WERI-Rb-1 (cell line): ENCODE measurements at places on chromosomes 7 and 10.

GRCh38 chr7:128920913-128921582 lies 10.5 kb upstream of the KCP start:
- DNase-seq = no peak

GRCh38 chr7:4995429-4995969 lies 36.5 kb upstream of the MMD2 start:
- DNase-seq = no peak

DNA sequence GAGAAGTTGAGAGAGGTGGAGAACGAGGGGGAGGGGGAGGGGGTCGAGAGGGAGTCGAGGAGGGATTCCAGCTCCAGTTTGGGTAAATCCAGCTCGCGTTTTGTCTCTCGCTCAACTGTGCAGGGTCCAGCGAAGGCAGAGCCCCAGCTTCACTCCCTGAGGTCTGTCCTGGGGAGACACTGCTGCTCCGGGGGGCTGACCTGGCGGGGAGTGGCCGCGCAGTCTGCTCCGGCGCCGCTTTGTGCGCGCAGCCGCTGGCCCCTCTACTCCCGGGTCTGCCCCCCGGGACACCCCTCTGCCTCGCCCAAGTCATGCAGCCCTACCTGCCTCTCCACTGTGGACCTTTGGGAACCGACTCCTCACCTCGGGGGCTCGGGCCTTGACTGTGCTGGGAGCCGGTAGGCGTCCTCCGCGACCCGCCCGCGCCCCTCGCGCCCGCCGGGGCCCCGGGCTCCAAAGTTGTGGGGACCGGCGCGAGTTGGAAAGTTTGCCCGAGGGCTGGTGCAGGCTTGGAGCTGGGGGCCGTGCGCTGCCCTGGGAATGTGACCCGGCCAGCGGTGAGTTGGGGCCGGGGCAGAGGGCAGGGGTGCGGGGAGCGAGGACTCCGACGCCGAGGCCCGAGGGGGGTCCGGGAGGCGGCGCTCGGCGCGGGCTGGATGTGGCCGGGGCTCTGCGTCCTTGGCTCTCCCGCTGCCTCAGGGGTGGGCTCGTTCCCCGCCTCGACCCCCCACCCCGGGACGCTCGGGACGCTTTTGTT lies at the start of gene TET1:
Gene TET1 (plus strand): TSS at position 152 of the 757 bp plus-strand sequence. CDS start 12,002 bp downstream, outside the sequence.
- peak; percentile 84 for DNase-seq

GRCh38 chr7:96685353-96685752 lies 24.3 kb downstream of the SEM1 start:
- DNase-seq = no peak

DNA sequence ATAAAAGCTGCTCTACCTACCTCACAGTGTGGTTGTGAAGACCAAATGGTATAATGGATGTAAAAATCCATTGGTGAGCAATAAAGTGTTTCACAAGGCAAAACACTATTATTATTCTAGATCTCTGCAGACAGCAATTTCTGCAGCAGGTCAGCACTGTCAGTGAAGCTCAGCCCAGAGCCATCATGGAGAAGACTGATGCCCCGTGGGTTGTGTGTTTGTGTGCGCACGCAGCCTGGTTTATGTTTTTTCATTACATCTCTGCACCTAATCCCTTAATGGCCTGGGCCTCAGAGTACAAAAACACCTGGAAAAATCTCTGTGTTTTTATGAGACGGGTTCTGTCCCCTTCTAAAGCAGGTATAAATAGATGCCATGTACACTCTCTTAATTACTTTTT lies 64.2 kb downstream of the PARP12 start:
- no peak for DNase-seq

GRCh38 chr10:31912898-31913850 lies 15.5 kb downstream of the ARHGAP12 start:
- no peak for DNase-seq

DNA sequence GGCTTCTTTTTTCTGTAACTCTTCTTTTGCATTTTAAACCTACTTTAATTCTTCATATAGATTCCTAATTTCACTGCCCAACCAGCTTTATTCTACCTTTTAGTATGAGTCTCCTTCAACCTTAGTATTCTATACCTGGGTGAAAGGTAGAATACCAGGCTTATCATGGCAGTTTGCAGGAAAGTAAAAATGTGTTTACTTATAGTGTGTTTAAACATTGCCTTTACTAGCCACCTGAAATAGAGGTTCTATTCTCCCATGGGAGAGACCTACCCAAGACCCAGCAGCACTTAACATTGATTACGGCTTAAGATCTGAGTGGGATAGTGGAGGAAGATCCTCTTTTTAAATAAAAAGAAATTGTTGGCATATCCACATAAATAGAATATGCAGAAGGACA lies 1.6 kb upstream of the MYPN start:
- no peak for DNase-seq

- DNase-seq = no peak
Measured at GRCh38 chr10:129646973-129647372, 179.9 kb downstream of the MGMT start.

- no peak for DNase-seq
Measured at GRCh38 chr7:138285129-138285528, 174.9 kb upstream of the TRIM24 start.

GRCh38 chr10:6310977-6311376 lies 108.2 kb downstream of the PFKFB3 start:
- DNase-seq = no peak

DNA sequence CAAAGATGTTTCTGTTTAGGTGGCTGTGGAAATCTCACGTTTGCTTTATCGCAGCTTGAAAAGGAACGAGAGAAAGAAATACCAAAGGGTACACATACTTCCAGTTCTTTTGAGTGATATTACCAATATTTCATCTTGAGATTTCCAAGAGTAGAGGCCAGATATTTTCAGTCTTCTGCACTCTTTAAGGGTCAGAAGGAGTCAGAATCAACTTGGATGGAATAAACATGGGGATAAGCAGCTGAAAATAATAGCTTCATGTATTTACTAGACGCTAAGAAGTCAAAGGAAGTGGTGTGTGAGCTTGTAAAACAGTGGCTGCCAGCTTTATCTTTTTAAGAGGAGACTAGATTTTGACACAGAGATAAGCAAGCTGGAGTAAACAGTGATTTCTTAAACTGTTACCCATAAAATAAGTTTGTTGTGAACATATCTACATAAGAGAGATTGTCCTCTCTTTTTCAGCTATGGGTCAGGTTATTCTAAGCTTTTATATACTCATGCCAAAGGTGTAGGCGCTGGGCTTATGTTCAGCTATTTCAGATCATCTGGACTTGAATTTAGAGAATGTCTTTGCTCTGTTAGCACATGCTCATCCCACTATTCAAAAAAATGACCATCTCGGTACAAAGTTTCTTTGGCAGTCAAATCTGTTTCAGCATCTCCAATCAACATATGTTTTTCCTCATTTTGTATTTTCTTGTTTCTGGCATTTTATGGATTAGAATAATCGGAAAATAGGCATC lies 170.8 kb upstream of the TCF7L2 start:
- no peak for DNase-seq

- DNase-seq = no peak
Measured at GRCh38 chr10:131946321-131946751, 35.4 kb downstream of the BNIP3 start.

DNA sequence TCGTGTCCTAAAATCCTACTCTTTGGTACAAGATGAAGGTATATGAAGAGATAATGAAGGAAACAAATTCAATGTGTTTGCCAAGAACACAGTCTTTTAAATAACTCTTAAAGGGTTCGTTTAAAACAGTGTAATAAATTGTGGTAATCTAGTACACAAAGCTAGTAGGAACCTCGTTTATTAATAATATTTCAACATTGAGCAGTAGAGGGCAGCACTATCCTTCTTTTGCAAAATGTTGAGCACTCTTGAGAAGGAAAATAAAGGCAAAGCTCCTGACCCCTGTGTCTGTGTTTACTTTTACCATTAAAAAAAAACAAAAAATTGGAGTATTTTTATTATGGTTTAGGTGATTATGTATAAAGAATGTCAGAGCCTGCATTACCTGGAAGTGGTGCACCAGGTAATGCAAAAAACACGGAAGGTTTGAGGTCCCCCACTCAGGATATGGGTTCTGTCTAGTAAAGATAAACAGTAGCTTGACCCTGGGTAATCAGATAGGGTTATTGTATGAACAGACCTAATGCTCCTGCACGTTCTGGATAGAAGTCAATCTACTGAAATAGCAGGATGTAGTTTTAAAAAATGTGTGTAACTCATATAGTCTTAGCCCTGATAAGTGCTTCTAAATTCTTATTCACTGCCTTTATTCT lies 5.7 kb upstream of the GOT1 start:
- no peak for DNase-seq

DNA sequence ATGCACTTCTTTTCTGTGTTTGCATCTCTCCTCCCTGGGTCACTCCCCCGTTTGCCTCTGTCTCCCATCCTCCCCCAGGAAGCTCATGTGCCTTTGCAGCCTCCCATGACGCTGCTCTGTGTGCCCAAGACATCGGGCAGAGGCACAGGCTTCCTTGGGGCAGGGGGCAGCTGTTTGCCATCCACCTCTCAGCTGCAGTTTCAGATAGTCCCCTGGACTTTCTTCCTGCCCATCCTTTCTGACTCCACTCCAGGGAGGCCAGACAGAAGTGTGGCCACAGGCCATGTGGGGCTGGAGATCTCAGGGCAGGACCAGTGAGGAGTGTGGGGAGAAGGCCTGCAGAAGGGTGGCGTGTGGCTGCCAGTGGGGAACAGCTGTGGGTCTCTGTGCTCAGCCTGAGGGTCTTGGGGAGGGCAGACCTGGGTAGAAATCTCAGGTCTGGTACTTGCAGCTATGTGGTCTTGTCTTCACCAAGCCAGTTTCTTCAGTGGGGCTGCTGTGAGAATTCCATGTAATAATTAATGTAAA lies 10.6 kb upstream of the SAMD8 start:
- DNase-seq = no peak

DNA sequence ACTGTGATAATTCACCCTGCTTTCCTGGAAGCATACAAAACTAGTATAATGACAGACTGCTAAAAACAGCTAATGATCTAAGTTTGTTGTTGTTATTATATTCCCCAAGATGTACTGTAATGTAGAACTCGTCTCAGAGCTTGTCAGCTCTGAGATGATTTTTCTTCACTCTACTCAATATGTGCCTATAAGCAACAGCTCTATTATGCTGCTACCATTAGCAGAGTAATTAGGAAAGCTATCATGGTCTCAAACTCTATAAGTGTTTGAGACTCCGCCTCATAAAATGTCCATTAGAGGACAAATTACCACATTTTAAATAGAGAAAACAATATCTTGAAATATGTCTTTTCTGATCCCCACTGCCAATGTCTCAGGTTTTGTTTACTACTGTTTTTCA lies 476.5 kb upstream of the PCDH15 start:
- no peak for DNase-seq

DNA sequence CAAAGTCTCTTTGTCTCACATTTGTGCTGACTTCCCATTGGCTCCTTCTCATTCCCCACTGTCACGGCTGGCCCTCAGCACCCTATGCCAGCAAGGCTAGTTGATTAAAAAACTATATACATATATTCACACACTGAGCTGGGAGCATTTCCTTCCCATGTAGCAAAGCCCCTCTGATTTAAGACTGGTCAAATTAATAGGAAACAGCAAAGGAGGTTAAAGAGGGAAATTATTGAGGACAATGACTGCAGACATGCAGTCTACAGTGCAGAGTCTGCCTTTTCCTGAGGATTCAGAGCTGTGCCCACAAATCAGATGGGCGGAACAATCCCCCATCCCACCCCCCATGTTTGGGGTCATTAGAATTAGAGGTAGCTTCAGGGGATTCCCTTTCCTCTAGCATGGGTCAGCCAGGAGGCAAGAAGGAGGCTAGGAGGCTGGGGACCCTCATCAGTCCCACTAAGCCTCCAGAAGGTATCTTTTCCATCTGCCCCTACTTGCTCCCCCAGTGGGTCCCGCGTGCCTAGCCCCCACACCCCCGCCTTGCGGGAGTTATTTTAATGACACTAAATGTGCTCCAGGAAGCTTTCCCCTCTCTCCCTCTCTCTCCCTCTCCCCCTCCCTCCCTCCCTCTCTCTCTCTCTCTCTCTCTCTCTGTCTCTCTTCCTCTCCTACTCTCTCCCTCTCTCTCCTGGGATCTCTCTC lies 9.8 kb upstream of the DLX6 start:
- DNase-seq = peak; percentile 37

GRCh38 chr7:4249241-4249640 lies 432.9 kb upstream of the FOXK1 start:
- DNase-seq = no peak

DNA sequence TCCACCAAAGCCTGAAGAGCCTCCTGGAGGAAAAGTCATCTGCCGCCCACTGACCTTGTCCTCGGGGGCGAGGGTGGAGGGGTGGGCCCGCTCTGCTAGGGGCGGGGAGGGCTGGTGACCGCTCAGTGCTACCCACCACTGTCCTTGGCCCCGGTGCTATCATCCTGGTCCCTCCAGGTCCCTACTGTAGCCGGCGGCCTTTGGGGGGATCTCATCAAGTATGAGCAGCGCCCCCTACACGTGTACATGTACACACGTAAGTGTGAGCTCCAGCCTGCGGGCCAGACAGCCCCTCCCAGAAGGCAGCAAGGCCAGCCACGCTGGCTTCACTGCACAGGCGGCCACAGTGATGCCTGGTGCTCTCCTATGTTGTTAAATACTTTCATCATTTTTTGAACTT lies 19.6 kb downstream of the TTYH3 start:
- DNase-seq = no peak

DNA sequence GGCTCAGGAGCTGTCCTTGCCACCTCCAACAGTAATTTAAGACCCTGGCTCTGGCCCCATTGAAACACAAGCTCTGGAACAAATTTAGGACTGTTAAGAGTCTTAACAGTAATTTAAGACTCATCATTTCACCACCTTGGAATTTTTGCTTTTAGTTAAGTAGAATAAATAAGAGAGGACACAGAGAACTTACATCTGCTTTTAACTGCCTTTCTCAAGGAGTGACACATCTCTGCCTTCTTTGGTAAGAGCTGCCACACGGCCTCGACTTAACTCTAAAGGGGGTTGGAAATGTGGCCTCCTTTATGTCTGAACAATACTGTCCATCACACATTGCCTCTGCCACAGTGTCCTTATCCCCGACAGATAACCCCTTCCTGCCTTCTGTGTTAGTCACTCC lies 77.9 kb downstream of the HERPUD2 start:
- DNase-seq = no peak

GRCh38 chr10:70918851-70919530 lies 30.6 kb upstream of the PCBD1 start:
- no peak for DNase-seq

- DNase-seq = no peak
Measured at GRCh38 chr7:106282390-106282789, 2.4 kb downstream of the NAMPT start.

- DNase-seq = no peak
Measured at GRCh38 chr7:138584696-138585095, 116.5 kb downstream of the SVOPL start.
